ENCODE measurements at places on chromosomes 3 and 15.

DNA sequence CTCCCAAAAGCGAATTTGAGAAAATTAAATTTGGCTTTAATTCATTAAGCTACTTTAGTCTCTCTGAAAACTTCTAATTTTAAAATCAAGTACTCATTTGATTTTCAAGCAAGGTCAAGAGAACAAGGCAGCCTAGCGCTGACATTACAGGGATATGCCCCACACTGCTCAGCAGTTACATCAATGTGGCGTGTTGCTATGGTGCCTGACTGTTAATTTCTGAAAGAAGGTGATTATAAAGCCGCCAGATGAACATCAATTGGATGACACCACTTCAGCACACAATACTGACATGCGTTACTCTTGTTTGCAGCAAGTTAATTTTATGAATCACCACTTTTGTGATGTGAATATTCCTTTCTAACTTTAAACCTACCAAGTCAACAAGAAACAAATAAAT is 284.4 kb downstream of the FOXP1 start:
- DNase-seq = no peak

GRCh38 chr15:29100486-29101000 is 169.1 kb downstream of the NSMCE3 start:
- no peak for DNase-seq

DNA sequence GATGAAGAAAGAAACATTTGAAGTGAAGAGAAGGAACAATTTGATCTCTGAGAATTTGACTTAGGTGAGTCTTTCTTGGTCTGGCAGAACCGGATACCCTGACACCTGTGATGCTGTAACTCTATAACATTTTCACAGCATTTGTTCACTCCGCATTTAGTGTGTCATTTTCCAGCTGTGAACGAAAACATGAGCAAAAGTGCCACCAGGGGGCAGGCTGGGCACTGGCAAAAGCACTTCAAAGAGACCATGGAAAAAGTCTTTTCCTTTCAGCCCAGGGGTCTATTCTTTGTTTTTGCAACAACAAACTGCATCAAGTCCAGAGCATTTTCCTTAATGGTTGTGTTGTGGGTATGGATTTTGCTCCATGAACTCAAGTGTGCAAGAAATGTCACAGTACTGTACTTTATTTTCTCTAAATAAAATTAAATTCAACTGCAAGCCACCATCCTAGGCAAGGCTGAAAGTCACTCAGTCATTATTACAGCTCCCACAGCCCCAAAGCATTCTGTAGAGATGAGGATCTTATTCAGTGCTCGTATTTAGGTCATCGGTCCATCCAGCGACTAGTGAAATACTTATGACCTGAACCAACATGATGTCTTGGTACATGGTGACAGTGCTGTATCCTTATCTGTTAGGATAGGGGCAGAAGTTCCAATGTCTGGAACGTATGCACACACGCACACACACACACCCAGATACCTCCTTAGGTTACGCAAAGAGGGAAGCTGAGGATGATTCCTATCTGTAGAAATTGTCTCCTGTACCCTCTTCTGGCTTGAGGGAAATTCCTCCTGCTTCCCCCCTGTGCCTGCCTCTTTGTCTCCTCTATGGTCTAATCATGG is 125.5 kb downstream of the GADL1 start:
- peak; percentile 27 for DNase-seq

DNA sequence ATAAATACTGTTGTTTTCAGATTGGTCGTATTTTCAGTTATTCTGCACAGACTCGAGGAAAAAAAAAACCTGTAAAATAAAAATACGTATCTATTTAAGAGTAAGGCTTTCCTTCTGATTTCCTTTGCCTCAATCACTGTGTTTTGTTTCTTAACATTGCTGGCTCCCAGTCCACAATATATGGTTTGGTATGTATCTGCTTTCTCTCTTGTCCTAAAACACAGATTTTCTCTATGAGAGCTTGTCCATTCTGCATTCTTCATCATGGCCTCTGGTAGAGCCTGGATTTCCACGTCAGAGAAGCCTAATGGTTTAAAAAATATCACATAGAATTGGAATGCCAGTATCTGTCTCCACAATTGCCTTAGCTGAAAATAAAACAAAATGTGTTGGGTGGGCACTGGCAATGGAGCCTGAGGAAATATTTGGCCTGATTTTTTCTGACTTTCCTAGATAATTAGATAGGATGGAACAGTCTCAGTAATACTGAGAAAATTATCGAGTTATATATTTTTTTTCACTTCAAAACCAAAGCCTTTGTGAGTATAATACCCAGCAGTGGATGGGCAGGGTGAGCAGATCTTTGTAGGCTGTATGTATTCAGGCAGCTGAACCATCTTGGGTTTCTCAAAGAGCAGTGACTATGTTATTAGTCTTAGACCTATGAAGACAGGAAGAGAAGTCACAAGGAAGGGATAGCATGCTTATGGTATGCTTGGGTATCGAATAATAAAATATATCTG is 1.9 kb downstream of the CD200 start:
- DNase-seq = no peak

GRCh38 chr15:67013696-67014095 is 51.7 kb upstream of the SMAD3 start:
- DNase-seq = no peak

DNA sequence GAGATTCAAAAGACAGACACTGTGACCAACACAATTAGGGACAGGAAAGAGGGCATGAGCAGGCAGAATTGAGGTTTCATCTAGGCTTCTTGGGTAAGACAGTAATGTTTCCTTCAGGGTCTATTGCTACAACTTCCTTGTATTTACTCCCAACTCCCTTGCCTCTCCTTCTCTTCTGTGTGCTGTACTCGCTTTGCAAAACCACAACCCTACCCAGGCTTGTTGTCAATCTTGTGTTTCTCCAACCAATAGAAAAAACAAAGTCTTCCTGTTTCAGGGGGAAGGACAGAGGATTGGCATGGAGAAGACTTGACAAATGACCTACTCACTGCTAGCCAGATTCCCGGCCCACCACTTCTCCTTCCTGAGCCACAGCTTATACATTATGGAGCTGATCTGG is 36.3 kb upstream of the MASP1 start:
- DNase-seq = no peak

DNA sequence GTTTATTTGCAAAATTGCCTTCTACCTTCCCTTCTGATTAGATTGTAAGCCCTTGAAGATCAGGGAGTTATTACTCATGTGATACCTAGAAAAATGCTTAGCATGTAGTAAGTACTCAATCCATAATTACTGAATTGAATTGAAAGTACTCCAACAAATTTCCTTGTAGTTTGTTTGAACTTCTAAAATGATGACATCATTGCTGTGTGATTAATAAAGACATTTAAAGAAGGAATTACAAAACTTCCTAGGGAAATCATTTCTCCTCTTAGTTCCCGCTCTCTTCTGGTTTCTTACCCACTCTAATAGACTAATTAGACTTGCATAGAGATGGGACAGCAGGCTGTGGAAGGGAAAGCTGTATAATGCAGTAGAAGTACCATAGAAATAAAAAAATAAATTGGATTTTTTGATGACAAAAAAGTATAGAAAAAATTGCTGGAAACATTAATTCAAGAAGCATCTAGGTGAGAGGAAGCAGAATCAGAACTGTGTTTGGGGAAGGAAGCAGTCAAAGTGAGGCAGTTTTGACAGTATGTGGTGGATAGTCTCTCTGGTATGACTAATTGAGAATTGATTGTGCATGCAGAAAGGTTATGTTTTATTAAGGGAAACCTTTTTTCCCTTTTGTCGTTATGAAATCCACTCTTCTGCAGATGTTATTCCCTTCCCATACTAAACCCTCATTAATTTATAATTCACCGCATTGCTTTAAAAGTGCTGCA is 93.0 kb downstream of the ALCAM start:
- no peak for DNase-seq

GRCh38 chr3:159158213-159158612 is 356.4 kb downstream of the MFSD1 start:
- DNase-seq = no peak

DNA sequence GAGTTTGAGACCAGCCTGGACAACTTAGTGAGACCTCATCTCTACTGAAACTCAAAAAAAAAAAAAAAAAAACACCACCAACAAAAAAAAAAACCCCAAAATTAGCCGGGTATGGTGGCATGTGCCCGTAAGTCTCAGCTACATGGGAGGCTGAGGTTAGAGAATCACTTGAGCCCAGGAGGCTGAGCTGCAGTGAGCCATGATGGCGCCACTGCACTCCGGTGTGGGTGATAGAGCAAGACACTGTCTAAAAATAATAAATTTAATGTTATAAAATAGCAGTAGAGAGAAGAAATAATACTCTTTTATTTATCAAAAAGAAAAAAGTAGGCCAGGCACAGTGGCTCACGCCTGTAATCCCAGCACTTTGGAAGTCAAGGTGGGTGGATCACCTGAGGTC is 17.4 kb downstream of the RCCD1 start:
- DNase-seq = no peak

- no peak for DNase-seq
Measured at GRCh38 chr3:9397906-9398699, 688 bp downstream of the SETD5 start.

DNA sequence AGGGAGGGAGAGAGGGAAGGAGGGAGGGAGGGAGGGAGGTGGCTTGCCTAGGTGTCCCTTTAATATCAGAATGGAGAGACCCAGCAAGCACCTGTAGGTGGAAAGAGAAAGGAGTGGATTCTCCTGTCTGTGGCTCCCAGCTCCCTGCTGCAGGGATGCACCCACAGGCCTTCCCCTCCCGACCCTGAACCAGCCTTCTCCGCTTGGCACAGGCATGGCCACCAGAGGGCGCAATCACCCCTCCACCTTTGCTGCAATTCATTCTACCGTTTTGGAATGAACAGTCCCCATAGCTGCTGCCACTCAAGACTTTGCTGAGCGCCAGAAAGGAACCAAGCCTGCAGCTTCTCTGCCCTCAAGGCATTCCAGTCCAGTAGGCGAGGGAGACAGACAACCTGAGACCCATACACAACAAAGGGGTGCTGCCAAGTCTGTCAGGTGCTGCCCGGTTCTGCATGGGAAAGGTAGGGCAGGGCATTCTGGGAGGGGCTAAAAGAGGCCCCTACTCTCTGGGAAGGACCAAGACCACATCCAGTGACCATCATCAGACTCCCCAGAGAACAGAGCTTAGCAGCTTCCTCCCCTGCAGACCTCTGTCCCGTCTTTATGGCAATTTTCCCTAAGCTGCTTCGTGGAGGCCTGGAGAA is 4.9 kb downstream of the TLR9 start:
- peak; percentile 65 for DNase-seq

DNA sequence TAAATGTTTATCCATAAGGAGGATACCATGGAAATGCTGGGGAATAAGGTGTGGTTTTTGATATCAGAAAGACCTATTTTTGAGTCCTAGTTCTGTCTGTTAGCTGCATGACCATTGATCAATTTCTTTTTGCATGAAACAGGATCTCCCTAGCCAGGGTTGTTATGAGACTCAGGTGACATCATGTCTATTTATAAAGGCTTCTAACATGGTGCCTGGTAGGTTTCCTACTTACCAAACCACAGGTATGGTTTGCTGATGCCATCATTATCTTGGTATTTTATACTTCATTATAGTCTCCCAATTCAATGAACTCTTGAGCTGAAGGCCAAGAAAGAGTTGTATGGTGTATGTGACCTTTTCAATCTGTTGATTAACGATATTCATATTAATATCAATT is 144.0 kb downstream of the CLSTN2 start:
- DNase-seq = no peak

- DNase-seq = no peak
Measured at GRCh38 chr3:6228958-6229683, 631.8 kb upstream of the GRM7 start.

DNA sequence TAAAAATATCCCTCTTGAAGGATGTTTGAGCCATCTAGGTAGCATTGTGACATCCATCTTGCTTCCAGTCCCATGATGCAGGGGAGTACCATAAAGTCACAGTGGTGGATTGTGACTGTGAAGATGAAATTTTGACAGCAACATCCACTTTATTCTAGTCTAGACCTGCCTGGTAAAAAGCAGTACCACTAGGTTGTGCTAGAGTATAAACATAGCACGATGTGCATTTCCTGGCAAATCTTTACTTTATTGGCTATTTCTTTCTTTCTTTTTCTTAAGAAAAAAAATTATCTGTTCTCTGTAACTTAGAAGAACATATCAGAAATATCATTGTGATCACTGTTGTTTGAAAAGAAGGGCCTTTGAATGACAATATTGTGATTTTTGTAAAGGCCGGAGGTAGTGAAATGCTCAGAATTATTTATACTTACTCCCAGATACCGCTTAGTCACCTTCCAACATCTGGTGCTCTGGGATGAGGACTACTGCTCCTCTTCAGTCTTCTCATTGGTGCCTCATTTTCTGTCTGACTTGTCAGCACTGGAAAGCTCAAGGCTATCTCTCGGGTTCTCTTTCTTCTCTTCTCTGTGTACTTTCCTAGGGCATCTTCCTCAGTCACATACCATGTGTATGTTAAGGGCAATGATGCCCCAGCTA is 35.6 kb downstream of the AGBL1 start:
- no peak for DNase-seq

- peak; percentile 20 for DNase-seq
Measured at GRCh38 chr15:64883100-64883581, 28.6 kb upstream of the ANKDD1A start.

DNA sequence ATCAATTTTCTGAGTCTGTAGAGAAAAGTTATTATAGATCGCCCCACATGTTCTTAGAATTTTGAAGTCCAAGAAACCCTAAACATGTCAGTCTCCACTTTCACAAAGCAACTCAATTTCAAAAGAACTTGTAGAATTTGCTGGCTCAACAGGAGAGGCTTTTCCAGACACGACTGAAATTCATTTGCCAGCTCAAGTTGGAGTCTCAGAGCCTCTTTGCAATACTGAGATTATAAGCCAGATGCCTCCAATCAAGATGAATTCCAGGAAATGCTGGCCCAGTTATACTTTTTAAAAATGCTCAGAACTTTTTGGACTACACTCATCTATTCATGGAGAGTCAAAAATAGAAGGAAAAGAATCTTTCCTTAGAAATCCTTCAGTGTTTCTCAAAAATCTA is 56.9 kb upstream of the NLGN1 start:
- DNase-seq = no peak

DNA sequence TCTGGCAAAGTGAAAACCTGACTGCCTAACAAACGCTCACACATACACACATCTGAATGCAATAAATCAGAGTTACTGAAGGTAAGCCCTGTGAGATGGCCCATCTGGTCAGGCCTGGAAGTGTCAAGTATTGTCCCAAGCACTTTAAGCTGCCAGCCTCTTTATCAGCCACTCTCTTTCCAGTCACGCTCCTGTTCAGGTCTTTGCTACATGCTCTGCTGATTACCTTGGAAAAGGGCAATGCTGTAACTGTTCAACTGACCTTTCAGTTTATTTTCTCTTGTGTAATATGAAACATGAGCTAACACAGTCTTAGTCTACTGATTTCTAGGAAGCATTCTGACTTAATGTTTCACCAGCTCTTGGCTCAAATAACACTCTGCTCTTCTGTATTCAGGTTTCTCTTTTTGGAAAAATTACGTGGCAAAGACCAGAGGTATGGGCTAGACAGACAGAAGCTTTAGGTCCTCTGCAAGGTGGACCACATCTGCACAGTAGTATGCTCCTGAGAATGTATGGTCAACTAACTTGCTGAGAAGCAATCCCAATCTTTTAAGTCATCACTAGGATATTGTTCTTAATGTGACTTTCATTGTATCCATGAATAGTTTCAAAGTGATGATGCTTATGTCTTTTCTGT is 44.5 kb downstream of the GBE1 start:
- no peak for DNase-seq
